ENCODE measurements at places on chromosomes 1 and 21. TPM values are rescaled to one million over a fixed set of nuclear protein-coding genes. Genes with fewer than 3 reads are reported as not detected.
A peak's percentile ranks its signal among the peaks of the same experiment; 100 is the strongest.

The HES5 gene
- total RNA-seq, result 1.5 TPM

GRCh38 chr1:160658162-160658813 is 11.4 kb upstream of the SLAMF1 start:
- H3K4me1 ChIP-seq, result peaks cover 5% of the 10 kb centered on the region
- no peaks in the 10 kb centered on the region for H3K27me3 ChIP-seq

GRCh38 chr1:91224878-91225277 is 179.8 kb downstream of the HFM1 start:
- no peaks in the 10 kb centered on the region for H3K4me1 ChIP-seq
- H3K36me3 ChIP-seq, result no peaks in the 10 kb centered on the region
- DNase-seq, result no peak
- H3K4me3 ChIP-seq, result no peak overlapping the region

DNA sequence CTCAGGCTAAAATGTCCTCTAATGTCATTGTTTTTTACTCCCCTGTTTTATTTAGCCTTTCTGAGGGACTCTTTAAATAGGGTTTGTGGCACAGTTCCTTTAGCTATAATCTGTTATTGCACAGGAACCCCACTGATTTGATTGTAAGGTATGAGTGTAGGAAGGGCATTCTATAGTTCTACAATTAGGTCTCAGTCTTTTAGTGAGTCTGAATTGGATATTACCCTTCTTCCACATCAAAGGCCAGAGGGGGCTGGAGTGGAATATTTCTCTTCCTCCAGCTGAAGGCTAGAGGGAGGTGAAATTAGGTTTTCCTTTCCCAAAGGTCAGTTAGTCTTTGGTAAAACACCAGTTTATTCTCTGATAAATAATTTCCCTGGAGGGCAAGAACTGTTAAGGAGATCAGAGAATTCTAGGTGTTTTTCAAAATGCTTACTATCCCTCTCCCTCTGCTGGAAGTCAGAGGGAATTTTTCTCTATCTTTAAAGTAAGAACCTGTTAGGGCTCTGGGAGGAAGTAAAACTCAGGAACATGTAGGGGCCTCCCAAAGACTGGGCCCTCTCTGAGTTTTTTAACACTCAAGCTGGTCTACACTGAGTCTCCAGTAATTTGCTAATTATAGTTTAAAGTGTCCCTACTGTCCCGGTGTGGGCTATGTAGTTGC is 176.3 kb upstream of the ZNHIT6 start:
- no peak for DNase-seq
- H3K27ac ChIP-seq, result no peak overlapping the region
- no peaks in the 10 kb centered on the region for H3K4me1 ChIP-seq
- H3K27me3 ChIP-seq, result no peaks in the 10 kb centered on the region
- no peaks in the 10 kb centered on the region for H3K36me3 ChIP-seq

- no peak overlapping the region for H3K4me3 ChIP-seq
- no peaks in the 10 kb centered on the region for H3K27me3 ChIP-seq
- no peaks in the 10 kb centered on the region for H3K36me3 ChIP-seq
- DNase-seq, result no peak
Measured at GRCh38 chr1:58808077-58808476, 24.2 kb upstream of the JUN start.

DNA sequence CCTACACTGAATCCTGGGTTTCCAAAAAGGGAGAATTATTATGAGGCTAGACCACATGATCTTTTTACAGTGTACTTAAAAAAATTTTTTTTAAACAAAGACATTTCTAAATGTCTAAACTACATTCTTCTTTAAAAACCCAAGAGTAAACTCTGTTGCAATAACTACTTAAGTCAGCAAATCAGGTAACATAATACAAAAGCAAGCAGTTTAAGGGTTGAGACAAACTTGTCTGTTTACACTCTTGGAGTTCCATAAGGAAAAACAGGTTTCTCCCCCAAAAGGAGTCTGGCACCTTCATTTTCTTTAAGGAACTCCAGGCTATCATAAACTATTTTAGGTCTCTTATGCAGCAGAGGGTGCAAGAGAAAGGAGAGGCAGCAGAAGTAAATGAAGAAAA is 12.5 kb upstream of the ANKRD45 start:
- H3K4me1 ChIP-seq, result no peaks in the 10 kb centered on the region
- DNase-seq, result no peak
- no peaks in the 10 kb centered on the region for H3K27me3 ChIP-seq
- no peaks in the 10 kb centered on the region for H3K36me3 ChIP-seq
- no peak overlapping the region for H3K27ac ChIP-seq

DNA sequence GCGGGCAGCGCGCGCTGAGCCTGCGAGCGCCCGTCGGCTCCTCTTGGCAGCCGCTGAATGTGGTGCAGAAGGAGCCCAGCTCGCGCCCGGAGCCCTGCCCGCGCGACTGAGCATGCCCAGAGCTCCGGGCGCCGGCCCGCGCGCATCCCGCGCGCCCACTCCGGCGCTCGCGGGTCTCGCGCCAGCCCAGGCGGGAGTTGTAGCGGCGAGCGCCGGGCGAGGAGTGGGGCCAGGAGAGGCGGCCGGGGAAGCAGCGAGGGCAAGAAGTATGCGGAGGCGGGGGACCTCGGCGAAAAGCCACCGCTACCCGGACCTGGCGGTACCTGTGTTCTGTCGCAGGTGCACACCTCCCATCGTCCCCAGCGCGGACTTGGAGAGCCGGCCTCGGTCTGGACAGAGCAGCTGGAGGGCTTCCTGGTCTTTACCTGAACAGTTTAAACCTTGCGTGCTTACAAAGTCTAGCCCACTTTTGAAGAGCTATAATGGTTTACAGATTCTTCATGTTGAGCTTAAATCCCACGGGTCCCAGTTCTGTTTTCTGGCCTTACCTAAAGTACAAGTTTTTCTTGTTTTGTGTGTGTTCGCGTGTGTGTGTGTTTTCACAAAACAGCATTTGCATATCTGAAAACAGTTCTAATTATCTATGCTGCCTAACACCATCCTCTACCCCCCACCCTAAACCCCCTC is at the start of gene DDAH1:
Gene DDAH1 (minus strand): TSS at position 61 of the 687 bp plus-strand sequence. CDS start 114 bp downstream, outside the sequence.
- peak; percentile 88 for DNase-seq
- no peaks in the 10 kb centered on the region for H3K27me3 ChIP-seq
- H3K4me1 ChIP-seq, result peaks cover 7% of the 10 kb centered on the region

DNA sequence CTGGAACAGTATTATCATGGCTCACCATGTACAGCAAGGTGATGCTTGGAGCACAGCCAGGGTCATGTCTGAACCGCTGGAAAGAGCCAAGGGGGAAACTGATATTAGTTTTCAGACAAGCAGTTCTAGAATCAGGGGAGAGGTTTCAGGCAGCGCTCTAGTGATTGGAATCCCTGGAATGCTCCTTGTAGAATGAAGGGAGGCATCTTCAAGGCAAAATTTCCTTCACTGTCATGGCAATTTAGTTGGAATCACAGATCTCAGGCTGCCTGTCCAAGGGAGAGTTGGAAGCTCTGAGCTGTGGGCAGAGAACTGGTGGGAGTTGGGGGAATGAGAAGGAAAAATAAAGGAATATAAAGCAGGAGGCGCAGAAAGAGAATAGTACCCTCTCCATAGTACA is 737.1 kb downstream of the PTPRU start:
- H3K27ac ChIP-seq, result no peak overlapping the region
- no peak overlapping the region for H3K4me3 ChIP-seq
- no peaks in the 10 kb centered on the region for H3K36me3 ChIP-seq
- DNase-seq, result no peak

- H3K4me1 ChIP-seq, result no peaks in the 10 kb centered on the region
- no peaks in the 10 kb centered on the region for H3K27me3 ChIP-seq
- DNase-seq, result no peak
Measured at GRCh38 chr1:29298246-29298645, 61.9 kb downstream of the PTPRU start.

DNA sequence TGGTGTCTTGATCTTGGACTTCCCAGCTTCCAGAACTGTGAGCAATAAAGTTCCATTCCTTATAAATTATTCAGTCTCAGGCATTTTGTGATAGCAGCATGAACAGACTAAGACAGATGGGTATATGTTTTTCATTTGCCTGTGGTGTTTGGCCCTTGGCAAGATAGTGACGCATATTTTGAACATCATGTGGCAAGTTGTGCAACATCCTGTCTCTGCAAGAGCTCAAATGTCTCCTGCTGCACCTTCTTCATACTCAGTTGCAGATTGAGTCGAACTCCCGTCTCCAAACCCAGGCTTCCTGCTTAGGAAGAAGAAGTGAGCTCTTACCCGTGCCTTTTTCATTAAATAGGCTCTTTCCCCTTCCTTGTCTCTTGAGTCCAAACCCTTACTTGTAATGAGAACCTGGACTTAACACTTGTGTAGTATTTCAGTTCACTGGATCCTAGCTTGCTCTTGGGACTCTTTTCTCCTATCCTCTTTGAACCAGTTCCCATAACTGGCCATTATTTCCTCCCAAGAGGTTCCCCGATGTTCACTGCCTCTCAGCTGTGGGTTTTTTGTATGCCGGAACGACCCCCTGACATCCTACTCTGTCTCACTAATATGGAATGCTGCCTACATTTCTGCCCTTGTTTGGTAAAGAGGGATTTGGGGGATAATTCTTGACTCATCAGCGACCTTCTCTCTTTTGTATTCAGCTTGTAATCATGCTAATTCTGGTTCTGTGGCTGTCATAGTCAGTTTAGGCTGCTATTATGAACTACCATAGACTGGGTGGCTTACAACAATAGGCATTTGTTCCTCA is 125.0 kb upstream of the KCNK2 start:
- no peak overlapping the region for H3K27ac ChIP-seq
- DNase-seq, result no peak
- H3K27me3 ChIP-seq, result no peaks in the 10 kb centered on the region
- no peak overlapping the region for H3K4me3 ChIP-seq
- no peaks in the 10 kb centered on the region for H3K36me3 ChIP-seq

The GJC2 gene
- 6.9 TPM for total RNA-seq

DNA sequence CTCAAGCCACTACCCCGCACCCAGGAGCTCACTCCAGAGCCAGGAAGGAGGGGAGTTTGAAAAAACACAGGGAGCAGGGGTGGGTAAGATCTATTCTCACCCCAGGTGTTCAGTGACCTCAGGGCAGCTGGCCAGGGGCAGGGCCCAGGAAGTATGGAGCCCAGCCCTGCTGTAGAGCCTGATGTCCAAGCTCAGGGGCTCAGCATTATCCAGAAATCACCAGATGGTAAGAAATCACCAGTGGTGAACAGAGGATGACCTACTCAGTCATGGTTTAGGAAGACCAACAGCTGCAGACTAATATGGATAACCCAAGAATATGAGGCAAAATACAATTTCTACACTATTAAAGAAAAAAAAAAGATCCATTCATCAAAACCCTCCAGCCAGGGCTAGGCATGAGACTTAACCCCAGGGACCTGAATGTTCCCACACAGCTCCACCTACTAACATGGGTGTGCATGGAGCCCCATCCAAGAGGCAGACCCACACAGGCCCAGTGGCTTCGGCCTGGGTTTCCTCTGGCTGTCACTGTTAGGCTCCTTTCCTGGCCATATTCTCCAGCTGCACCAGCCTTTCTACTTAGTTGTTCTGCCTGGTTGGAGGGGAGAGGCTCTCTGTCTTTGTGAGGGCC is 67.6 kb downstream of the KCNN3 start:
- no peak for DNase-seq
- no peak overlapping the region for H3K4me3 ChIP-seq
- no peaks in the 10 kb centered on the region for H3K27me3 ChIP-seq

GRCh38 chr1:32665915-32666314 is 14.9 kb downstream of the RBBP4 start:
- H3K4me3 ChIP-seq, result no peak overlapping the region
- H3K27me3 ChIP-seq, result no peaks in the 10 kb centered on the region
- peaks cover 97% of the 10 kb centered on the region for H3K36me3 ChIP-seq
- DNase-seq, result no peak
- H3K4me1 ChIP-seq, result no peaks in the 10 kb centered on the region
- H3K27ac ChIP-seq, result no peak overlapping the region

DNA sequence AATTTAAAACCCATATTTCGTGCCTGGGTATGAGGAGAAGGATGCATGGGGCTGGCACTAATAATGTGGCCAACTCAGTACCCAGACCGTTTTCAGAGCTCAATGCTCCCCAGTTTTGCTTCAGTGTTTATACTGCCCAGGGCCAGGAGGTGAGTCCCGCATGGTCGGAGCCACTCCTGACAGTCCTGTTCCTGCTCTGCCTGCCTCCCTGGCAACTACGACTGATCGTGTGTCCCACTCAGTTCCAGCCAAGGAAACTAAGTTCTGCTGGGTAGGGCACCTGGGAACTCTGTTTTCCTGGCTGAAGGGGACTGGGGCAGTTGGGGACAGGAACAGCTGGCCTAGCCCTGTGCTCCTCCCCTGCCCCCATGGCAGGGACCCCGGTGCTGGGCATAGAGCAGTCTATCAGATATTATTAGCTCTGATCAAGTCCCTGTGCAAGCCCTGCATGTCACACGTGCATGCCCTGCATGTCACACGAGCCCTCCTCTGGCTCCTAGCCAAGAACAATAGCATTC is 19.2 kb downstream of the S100A7 start:
- no peak for DNase-seq
- H3K4me1 ChIP-seq, result no peaks in the 10 kb centered on the region
- H3K27ac ChIP-seq, result no peak overlapping the region
- H3K27me3 ChIP-seq, result peaks cover 17% of the 10 kb centered on the region
- H3K4me3 ChIP-seq, result no peak overlapping the region

- H3K4me3 ChIP-seq, result peak within 1 kb of the TSS; percentile 37
- peak; percentile 74 for DNase-seq
- H3K4me1 ChIP-seq, result peaks cover 26% of the 10 kb centered on the region
- H3K27ac ChIP-seq, result peak within 1 kb of the TSS; percentile 32
- H3K27me3 ChIP-seq, result no peaks in the 10 kb centered on the region
Measured at GRCh38 chr1:159826441-159827101, at the start of gene SLAMF8. Gene SLAMF8 (plus strand): TSS chr1:159826873. CDS start chr1:159826899, 26 bp downstream.

DNA sequence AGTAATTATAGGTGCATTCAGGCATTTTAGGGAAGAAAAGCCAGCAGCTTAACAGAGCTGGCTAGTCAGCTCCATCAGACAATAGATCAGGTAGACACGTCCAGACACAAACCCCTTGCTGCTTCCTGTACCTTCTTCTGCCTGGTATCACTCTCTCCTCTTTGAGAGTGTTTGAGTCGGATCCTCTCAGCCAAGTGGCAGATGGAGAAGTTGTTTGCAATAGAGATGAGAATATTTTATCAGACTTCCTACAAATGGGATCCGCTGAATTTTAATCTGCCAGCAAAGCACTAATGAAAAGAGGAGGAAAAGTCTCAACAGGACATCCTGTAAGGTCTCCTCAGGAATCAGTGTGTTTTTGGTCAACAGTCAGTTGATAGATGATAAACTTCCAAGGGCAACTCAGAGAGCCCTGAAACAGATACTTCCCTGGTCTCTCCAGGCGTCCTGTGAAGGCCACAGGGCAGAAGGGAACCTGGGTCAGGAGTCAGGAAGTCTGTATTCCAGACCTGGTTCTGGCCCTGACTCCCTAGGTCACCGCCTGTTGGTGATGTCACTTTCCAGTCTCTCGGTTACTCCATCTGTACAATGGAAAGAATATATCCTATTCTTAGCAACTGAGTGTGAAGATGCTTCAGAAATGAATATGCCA is 62.1 kb upstream of the PROX1 start:
- no peaks in the 10 kb centered on the region for H3K27me3 ChIP-seq
- H3K4me3 ChIP-seq, result no peak overlapping the region
- no peaks in the 10 kb centered on the region for H3K36me3 ChIP-seq
- DNase-seq, result no peak
- no peak overlapping the region for H3K27ac ChIP-seq

- no peak for DNase-seq
- no peaks in the 10 kb centered on the region for H3K27me3 ChIP-seq
- H3K27ac ChIP-seq, result no peak overlapping the region
- H3K36me3 ChIP-seq, result peaks cover 41% of the 10 kb centered on the region
- peaks cover 40% of the 10 kb centered on the region for H3K4me1 ChIP-seq
- no peak overlapping the region for H3K4me3 ChIP-seq
Measured at GRCh38 chr1:31007462-31007991, 58.0 kb downstream of the PUM1 start.

- no peaks in the 10 kb centered on the region for H3K36me3 ChIP-seq
- no peak for DNase-seq
- H3K4me3 ChIP-seq, result no peak overlapping the region
- peaks cover 5% of the 10 kb centered on the region for H3K4me1 ChIP-seq
- H3K27ac ChIP-seq, result no peak overlapping the region
Measured at GRCh38 chr1:26686795-26687194, 9.0 kb upstream of the ARID1A start.

Data from upper lobe of right lung (tissue), 1 donor.